ENCODE measurements at places on chromosomes 4 and X.

- DNase-seq: no peak
Measured at GRCh38 chr4:17515445-17516407, 761 bp downstream of the CLRN2 start.

DNA sequence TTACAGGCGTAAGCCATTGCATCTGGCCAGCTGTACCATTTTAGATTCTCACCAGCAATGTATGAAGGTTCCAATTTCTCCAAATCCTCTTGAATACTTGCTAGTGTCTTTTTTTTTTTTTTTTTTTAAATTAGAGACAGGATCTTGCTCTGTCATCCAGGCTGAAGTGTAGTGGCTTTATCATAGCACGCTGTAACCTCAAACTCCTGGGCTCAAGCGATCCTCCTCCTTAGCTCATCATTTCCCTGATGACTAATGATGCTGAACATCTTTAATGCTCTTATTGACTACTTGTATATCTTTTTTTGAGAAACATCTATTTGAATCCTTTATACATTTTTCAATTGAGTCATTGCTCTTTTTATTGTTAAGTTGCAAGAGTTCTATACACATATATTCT lies 40.3 kb downstream of the HDAC8 start:
- DNase-seq: no peak

- no peak for DNase-seq
Measured at GRCh38 chr4:100907465-100908454, 389.9 kb upstream of the EMCN start.

DNA sequence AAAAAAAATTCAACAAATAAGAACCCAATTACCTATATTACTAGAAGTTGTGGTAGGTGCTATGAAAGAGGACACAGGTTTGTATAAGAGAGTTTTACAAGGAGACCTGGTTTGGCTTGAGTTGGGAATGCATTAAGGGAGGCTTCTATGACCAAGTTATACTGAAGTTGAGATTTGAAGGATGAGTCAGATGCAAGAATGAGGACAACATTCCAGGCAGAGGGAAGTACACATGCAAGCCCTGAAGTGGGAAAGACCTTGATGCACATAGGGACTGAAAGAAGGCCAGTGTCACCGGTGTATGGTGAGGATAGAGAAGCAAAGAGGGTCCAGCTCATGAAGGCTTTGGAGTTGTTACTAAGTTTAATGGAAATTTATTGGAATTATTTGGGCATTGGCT lies 52.2 kb downstream of the ANK2 start:
- no peak for DNase-seq

DNA sequence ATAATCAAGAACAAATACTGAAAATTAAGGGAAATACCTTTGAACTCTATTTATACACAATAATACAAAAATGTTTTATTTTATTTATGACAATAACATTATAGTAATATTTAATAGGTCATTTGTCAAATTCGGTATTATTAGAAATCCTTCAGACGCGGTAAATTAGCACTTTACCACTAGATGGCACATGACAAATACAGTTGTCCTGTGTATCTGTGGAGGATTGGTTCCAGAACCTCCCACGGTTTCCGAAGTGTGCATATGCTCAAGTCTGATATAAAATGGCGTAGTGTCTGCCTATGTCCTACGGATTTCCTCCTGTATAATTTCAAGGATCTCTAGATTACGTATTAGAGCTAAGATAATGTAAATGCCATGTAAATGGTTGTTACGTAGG lies 8.1 kb upstream of the LINC00632 start:
- DNase-seq: no peak

DNA sequence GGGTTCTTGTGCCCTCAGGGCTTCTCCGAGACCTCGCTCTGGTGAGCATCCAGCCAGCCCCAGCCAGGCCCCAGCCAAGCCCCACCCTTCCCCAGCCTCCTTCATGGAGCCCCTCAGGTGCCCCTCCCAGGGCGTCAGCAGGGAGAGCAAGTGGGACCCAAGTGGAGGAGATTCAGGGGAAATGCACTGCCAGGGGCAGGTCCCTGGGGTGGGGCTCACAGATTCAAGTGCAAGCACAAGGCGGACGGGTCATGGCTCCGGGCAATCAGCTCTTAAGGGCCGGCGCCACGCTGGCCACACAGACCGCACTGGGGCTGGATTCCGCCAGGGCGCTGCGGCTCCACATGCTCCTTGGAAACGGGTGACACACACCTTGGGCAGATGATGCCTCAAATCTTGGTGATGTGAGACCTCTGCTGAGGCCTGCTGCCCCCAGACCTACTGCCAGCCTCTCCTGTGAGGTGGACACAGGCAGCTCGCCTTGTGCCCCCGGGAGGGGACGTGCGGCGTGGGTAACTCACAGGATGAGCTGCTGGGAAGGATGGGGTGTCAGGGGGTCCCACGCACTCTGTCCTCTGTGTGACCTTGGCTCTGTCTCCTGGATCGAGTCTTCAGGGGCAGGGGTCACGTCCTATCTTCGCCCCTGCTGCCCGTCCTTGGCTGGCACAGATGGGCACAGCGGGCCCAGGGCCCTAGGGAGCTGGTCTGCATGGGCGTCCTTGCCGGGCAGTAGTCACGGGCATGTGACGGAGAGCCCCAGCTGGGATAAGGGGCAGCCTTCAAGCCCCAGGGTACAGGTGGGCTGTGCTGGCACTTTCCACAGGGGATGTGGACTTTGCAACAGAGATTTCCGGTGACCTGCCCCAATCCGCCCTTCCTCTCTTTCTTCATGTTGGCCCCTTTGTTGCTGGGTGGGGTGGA lies 17.1 kb downstream of the NAT8L start:
- no peak for DNase-seq

GRCh38 chr4:47391256-47391655 lies 72.2 kb downstream of the COMMD8 start:
- no peak for DNase-seq

- no peak for DNase-seq
Measured at GRCh38 chr4:1972414-1972813, 36.4 kb downstream of the NELFA start.

DNA sequence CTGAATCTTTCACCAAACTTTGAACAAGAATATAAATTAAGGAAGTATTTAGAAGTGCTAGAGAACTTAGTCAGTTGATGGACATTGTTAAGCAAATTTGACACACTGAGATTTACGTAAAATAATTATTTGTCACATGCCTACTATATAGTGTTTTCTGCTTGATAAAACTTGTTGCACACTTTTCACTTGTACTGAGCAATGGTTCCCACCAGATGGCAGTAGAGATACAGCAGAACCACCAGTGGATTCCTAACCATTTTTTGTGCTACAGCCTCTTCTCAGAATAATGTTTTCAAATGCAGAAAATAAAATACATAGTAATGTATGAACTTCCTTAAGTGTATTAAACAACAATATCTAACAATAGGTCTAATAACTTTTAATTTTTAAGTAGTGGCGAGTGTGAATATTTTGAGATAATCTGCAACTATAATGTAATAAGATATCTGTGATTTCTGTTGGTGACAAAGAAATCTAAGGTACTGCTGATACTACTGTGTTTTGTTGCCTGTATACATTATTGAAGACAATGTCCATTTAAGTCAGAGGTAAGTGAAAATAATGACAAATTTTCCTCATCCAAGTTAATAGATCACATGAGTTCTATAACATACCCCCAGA lies 81.2 kb downstream of the APOOL start:
- DNase-seq: no peak

DNA sequence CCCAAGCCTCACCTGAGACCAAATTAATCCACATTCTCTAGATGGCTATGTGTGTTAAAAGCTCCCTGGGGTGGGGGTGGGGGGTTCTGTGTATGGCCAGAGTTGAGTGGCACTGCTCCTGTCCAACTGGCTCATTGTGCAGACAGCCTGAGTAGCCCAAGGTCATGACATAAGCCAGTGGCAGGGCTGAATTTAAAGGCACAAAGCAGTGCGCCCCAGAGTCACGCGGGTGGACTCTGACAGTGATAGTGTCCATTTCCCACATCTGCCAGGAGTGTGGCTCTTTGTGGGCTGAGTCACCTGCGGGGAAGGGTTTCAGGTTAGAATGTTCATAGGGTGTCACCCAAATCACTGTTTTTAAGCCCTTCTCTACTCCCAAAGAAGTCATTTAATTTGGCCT lies 45.4 kb downstream of the SCD5 start:
- no peak for DNase-seq

GRCh38 chr4:62394766-62395165 lies 1194.6 kb downstream of the ADGRL3 start:
- DNase-seq: no peak

DNA sequence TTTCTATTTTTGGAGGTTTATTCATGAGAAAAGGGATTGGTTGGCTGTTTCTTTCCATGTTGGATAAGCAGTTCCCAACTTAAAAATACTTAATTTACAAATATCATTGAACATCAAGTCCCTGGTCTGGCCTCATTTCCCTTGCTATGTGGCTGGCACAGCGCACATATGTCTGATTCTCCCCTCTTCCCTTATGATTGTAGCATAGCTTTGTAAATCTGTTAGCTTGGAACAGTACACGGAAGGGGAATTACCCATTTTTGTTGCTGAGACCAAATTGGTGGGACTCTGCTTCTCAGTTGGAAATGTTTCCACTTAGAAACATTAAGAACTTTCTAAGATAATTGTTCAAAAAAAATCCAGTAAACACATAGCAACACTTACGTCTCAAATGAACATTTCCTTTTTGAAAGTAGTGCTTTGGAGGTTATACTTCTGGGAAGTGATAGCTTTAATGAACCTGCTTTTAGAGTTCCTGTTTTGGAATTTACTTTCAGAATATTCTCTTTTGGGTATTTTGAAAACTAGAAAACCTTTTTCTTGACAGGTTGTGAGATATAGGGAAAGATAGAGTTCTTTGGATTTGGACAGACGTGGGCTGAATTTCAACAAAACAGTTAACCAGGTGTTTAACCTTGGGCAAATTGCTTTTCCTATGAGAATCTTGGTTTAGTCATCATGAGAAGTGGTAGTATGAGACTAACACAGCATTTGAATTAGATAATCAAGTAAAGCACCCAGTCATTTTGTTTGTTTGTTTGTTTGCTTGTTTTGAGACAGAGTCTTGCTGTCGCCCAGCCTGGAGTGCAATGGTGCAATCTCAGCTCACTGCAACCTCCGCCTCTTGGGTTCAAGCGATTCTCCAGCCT lies 47.3 kb downstream of the STIM2 start:
- DNase-seq: no peak

- no peak for DNase-seq
Measured at GRCh38 chr4:40331961-40332360, 3.2 kb upstream of the CHRNA9 start.

DNA sequence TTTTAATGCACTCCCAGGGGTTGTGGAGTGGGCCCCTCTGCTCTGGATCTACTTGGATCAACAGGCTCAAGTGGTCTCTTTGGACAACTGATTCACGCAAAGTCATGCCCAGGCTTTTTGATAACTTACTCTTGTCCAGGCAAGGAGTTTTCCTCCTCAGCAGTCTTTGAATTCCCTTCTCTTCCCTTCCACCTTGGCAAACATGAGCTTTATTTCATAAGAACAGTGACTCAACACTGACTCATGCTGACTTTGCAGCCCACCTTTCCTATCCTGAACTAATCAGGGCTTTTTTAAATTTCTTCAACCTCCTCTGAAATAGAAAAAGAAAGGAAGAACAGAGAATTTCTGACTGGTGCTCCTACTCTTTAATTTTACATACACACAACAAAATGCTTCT lies 132.1 kb upstream of the LDB2 start:
- no peak for DNase-seq

DNA sequence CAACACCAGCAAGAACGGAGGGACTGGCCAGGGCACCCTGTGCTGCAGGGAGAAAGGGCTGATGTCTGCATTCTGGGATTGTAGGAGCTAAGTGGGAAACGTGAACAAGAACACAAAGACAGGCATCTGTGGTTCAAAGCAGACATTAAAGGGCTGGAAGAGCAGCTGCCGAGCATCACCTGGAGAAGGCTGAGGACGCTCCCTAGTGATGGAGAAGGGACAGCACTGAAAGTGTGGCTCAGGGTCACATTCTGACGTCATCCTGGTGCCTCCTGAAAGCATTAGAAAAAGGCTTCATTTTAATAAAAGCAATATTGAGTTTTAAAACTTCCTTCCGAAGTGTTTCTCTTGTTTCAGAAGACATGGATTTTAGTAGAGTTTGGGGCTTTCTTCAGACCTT lies 62.3 kb downstream of the CLDN22 start:
- DNase-seq: no peak

DNA sequence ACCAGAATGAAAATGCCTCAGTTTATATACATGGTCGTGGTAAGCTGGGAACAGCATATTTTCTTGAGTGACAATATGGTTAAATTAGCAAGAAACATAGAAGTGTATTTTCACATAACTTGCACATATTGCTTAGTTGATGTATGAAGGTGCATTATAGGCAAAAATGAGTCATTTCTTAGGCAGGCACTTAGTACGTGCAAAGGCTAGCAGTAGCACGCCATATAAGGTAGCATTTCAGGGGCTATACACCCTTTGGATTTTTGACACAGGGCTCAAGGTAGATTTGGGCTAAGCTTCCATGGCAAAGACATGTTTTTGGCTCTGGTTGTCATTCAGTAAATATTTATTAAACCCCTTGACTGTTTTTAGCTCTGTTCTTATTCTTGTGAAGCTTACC lies 33.1 kb downstream of the PCDH7 start:
- DNase-seq: no peak

DNA sequence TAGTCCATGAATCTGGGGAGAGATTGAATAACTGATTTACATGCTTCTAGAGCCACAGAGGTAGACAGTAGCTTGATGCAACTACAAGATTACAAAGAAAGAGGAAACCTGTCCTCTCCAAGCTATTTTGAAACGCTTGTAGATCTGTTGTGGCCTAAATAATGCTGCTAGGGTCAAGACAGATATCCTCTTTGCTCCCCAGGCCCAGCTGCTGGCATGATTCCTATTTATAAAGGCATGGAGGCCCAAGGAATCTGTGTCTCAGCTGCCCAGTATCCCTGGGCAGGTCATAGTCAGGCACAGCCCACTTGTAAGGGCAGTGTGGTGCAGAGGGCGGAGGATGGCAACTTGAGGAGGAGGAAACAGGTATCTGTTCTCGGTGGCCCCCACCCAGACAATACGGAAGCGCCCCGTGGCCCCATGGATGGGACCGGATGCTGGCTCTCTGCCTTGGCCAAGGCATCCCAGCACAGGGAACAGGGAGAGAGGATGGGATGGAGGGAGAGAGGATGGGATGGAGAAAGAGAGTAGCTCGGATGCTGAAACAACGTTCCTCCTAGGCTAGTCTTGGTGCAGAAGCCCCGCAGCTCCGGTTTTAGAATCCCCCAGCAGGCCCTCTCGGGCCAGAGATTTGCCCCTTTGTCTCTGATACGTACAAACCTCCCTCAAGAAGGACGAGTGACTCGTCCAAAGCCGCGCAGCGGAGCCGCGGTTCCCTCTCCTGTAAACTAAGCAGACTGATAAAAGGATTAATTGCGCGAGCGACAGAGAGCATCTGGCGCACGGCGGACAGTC lies 767 bp upstream of the SMIM20 start:
- no peak for DNase-seq

DNA sequence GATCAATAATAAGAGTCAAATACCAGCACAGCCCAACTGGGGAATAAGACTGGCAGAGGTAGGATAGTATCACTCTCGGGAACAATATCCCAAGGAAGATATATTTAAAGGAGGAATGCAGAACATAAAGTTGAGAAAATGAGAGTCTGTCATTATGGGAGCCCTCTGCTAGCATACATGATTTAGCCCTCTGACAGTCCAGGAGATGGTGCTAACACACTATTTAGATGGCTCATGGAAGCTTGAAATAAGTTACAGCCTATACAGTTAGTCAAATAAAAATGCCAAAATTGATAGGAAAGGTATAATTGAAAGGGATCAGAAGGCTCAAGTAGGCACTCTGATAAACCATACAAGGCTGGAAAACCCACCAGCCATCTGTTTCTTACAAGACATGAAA lies 201.0 kb upstream of the NEIL3 start:
- no peak for DNase-seq
